ENCODE measurements at places on chromosomes 1 and 21.
A peak's percentile ranks its signal among the peaks of the same experiment; 100 is the strongest.

- peak; percentile 63 for DNase-seq
These were observed 7.4 kb downstream of the SEMA4A start for GRCh38 chr1:156160743-156161171.

DNA sequence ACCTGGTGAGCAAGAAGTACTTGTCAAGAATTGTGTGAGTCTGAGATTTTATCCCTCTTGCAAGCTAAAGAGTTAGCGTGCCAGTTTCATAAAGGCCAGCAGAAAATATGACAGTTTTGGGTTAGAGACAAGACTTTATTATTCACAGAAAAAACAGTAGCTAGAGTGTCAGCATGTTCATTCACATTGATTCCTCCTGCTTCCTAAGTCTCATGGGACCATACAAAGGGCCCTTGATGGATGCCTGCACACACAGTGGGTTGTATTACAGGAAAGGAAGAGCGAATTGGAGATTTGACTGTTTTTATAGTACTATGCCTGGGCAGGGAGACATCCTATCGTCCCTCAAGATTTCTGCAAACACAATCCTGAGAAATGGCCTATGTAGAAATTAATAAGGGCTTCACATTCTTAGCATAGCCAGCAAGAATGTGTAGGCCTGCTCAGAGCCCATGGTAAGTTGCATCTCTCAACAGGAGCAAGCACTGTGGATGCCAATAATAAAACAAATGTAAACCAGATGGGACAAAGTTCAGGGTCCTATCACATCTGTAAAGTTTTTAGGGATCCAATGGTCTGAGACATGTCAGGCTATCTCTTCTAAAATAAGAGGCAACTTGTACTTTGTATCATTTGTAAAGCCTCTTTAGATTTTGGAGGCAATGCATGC, 4.0 kb upstream of the ASPM start:
- no peak for DNase-seq

DNA sequence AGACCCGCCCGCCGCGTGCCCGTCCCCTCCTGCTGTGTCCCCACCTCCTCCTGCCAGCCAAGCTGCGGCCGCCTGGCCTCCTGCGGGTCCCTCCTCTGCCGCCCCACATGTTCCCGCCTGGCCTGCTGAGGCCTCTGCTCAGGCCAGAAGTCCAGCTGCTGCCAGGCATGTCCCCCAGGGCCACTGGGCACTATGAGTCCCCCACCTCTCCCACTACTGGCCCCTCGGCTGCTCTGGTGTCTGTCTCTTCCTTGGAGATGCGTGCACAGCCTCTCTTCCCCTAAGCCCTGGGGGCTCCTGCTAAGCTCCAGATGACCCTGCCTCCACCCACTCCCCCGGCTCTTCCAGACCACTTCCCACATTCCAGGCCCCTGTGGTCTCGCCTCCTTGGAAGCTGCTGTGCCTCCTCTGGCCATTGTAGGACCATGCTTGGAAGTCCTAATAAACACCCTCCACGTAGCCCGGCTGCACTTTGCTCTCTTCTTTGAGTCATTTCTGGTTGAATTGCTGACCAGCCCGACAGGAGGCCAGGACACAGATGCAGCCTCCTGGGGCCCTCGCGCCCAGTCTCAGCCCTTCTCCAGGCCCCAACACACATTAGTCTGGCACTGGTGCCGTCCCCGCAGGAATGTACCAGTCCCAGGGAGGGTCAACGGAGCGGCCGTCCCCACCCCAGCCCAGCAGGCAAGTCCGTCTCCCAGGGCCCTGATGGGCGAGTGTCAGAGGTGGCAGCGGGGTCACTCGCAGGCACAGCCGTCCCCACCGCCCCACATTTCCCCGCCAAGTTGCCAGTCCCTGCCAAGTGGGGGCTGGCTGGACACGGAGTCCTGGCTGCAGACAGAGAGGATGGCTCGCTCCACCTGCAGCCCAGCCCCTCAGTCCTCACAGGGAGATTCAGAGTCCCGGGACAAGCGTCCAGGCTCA, 1.1 kb downstream of the KRTAP10-12 start:
- no peak for DNase-seq

DNA sequence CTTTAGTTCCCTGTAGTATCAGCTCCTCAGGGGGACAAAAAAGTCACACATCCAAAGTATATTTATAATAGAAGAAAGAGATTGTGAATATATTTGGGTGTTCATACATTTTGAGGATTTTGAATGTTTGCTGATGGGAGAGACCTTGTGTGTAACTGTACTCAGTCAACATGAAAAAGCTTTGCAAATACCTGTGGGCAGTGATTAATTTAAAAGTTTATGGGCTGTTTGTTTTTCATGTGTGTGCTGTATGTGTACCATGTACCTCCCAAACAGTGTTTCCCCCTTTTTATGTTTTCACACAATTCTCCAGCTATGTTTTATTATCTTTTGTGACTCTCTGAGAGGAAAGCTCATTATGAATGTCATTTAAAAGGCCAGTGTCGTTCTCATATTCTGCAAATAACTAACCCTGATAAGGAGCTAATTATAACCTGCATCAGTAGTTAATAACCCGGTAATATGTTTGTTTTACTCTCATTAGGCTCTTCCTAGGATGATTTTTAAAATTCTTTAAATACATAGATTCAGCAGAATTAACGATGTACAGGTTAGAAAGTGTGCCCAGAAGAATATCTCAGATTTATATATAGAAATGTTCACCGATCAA, 271.5 kb downstream of the NFIA start:
- DNase-seq: no peak

GRCh38 chr1:221809091-221810029, 67.5 kb upstream of the DUSP10 start:
- DNase-seq: no peak

- DNase-seq: no peak
These were observed 14.3 kb downstream of the RRP15 start for GRCh38 chr1:218299416-218299815.

GRCh38 chr1:212012034-212012740, 23.2 kb downstream of the INTS7 start:
- peak; percentile 56 for DNase-seq

- DNase-seq: no peak
These were observed 17.2 kb upstream of the PHLDA3 start for GRCh38 chr1:201486187-201486586.

- DNase-seq: no peak
These were observed 75.6 kb downstream of the XCL2 start for GRCh38 chr1:168468042-168468809.

GRCh38 chr1:228416217-228416933, at the start of gene TRIM17:
TSS of gene TRIM17 (minus strand) at chr1:228416861. CDS start at chr1:228415072, 1,789 bp downstream.
- DNase-seq: no peak

DNA sequence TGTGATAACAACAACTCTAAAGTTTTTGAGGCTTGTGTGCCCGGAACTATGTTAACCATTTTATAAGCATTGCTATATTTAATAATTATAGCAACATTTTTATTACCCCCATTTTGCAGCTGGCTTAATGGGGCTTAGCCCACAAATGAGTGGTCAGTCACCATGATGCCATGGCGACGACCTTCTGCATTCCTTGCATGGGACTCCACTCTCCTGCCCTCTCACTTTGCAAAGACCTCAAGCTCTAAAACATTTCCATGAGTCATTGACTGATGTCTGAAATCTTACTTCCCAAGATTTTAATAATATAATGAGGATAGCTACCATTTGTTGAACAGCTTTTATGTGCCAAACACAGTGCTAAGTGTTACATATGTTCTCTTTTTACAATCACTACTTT, 15.4 kb downstream of the NGF start:
- no peak for DNase-seq

DNA sequence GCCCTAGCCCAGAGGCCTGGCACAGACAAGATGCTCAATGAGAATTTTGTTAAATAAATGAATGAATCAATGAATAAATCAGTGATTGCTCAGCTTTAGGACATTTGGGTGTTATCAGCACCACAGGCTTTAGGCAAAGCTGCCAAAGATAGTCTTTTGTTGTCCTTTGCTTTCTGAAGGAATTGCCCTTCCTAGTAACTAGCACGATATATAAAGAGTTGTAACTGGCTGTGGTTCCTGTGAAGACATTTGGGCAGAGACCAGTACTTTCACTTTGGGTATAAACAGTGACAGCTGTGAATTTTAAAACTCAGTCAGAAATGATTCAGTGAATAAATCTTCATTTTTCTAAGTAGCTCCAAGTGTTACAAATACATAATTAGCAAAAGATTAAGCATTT, 13.3 kb downstream of the RNU5D-1 start:
- DNase-seq: no peak

DNA sequence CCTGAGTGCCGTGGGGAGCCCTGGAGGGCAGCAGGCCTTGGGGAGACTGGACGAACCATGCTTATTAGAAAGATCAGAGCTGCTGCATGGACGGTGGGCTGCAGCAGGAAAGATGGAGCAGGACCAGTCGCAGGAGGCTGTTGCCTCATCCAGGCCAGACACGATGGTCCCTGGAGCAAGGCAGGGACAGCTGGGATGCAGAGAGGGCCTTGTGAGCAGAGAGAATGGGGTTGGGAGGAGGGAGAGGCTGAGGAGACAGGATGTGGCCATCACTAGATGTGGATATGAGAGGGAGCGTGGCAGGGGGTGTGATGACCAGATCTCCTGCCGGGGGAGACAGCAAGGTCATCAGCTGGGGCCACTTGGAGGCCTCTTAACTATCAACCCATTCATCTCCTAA, 727.6 kb downstream of the PTPRU start:
- no peak for DNase-seq

- no peak for DNase-seq
These were observed 1.0 kb downstream of the PLEKHG5 start for GRCh38 chr1:6490181-6491080.

- DNase-seq: no peak
These were observed 4.2 kb upstream of the COL11A1 start for GRCh38 chr1:103112546-103112945.

DNA sequence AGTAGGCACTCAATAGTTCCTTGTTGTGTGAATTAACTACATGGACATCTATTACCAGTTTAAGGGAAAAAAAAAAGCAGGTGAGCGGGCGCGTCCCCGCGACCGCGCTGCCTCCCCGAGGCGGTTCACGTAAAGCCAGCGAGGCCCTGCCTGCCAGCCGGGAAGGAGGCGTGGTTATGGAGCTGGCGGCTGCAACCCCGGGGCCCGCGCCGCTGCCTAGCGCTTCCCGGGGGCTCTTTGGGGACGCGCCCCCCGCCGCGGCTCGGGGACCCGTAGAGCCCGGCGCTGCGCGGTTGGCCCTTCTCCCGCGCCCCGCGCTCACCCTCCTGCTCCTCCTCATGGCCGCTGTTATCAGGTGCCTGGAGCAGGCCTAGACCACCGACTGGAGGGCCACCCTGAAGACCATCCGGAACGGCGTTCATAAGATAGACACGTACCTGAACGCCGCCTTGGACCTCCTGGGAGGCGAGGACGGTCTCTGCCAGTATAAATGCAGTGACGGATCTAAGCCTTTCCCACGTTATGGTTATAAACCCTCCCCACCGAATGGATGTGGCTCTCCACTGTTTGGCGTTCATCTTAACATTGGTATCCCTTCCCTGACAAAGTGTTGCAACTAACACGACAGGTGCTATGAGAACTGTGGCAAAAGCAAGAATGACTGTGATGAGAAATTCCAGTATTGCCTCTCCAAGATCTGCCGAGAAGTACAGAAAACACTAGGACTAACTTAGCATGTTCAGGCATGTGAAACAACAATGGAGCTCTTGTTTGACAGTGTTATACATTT, 2.6 kb upstream of the CC2D1B start:
- DNase-seq: peak; percentile 25

DNA sequence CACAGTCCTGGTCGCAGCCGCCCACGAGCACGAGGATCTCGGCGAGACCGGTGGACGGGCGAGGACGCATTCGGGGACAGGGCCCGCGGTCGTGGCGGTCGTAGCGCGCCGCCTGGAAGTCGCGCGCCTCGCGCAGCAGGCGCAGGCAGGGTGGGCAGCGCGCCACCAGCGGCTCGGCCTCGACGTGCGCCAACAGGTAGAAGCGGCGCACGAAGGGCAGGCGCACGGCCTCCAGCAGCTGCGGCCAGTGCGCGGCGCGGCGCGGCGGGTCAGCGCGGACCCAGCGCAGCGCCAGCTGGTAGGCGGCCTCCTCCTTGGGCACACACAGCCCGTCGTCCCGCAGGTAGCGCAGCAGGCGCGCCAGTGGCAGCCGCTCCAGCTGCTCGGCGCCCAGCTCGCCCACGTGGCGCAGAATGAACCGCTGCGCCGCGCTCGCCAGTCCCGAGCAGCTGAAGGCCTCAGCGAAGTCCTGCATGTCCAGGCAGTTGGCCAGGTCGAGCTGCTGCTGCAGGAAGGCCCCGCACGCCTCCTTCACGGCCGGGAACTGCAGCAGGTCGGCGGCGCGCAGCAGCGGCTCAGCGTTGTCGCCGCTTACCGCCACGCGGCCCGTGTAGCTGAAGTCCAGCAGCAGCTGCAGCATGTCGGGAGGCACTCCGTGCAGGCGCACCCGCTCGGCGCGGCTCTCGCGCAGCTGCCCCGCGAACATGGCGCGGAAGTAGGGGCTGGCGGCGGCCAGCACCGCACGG, 573 bp downstream of the KLHL21 start:
- DNase-seq: no peak

DNA sequence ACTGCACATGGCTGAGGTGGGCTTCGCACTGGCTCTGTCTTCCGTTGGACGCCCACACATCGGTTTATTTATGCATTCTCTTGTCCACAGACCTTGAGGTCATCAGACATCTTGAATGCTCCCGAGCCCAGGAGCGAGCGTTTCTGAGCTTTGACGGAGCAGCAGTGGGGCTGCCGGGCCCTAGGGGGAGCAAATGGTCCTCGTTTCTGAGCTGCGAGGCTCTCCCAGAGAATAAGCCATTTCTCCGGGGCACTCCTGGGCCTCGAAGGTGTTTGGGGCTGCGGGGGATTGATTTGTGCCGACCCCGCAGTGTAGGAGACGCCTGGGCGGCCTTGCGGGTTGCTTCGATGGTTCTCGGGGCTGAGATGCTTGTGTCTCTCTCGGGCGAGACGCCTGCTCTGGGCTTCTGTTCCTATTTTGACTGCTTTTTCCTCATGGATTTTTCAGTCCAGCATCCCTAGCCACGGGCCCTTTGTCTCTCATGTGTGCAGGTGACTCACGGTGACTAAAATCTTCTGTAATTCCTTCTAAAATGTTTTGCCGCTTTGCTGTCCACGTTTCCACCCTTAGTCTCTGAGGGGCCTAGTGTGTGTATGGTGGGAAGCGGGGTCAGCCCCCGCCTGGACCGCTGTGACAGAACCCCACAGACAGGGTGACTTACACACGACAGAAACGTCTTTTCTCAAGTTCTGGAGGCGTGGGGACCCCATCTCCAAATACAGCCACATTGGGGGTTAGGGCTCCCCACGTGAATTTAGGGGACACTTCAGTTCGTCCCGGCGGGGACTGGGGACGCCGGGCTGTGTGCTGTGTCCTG, 62.1 kb downstream of the FAAP20 start:
- DNase-seq: no peak

GRCh38 chr1:44661781-44662682, 12.2 kb downstream of the TMEM53 start:
- no peak for DNase-seq

GRCh38 chr1:23478896-23479665, 4.9 kb downstream of the ASAP3 start:
- no peak for DNase-seq

- DNase-seq: no peak
These were observed 162.7 kb downstream of the DNM3 start for GRCh38 chr1:172003766-172004530.

- no peak for DNase-seq
These were observed 33.0 kb upstream of the EPS8L3 start for GRCh38 chr1:109796484-109797302.

Measured in T-cell (primary cell).